ENCODE measurements at places on chromosomes 16 and 17.

DNA sequence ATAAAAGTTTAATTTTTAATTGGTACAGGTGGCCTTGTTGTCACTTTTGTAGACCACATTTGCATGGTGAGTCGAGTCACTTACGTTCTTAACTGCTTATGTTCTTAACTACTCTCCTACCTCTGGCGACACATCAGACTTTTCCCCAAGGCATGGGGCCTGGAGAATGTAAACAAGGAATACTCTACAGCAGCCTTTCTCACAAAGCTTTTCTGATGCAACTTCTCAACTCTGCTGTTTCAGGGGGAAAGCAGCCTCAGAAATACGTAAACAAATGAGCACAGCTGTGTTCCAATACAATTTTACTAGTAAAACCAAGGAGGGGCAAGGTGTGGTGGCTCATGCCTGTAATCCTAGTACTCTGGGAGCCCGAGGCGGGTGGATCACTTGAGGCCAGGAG is 6.9 kb downstream of the KARS1 start:
- no peak for DNase-seq

DNA sequence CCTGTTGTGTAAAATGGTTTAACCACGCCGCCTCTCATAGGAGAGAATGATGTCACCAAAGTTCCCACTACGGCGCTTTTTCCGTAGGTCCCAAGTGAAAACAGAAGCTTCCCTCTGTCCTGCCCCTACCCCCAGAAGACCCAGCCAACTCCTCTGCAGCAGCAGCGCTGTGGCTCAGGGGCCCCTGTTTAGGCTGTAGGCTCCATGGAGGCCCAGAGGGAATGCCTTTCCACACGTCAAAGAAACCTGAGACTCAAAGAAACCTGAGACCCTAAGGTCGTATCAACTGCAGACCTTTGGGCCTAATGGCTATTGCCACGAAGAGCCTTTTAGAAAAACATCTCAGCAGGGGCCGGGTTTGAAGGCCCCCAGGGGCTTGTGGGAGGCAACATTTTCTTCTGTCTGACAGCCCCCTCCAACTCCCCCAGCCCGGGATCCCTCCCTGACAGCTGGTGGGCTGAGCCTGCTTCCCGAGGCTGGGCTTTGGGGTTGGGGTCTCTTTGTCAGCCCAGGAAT is 43.1 kb upstream of the MEAK7 start:
- no peak for DNase-seq

- DNase-seq: peak; percentile 66
Measured at GRCh38 chr16:2512735-2513404, 882 bp upstream of the ATP6V0C start.

DNA sequence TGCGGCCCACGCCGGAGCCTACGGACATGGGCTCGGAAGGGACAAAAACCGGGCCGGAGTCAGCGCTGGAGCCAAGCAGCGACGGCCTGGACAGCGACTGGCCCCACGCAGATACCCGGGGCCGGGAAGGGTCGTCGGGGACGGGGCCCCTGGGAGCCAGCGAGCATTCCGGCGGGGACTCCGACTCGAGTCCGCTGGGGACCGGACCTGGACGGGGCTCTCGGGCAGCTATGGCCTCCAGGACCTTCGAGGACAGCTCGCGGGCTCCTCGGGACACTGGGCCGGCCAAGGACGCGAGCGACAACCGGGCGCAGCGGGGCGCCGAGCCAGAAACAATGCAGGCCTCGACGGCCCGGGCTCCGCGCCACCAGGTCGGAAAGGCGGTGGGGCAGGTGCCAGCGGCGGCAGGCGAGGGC is 1.0 kb downstream of the MYO15B start:
- DNase-seq: no peak

DNA sequence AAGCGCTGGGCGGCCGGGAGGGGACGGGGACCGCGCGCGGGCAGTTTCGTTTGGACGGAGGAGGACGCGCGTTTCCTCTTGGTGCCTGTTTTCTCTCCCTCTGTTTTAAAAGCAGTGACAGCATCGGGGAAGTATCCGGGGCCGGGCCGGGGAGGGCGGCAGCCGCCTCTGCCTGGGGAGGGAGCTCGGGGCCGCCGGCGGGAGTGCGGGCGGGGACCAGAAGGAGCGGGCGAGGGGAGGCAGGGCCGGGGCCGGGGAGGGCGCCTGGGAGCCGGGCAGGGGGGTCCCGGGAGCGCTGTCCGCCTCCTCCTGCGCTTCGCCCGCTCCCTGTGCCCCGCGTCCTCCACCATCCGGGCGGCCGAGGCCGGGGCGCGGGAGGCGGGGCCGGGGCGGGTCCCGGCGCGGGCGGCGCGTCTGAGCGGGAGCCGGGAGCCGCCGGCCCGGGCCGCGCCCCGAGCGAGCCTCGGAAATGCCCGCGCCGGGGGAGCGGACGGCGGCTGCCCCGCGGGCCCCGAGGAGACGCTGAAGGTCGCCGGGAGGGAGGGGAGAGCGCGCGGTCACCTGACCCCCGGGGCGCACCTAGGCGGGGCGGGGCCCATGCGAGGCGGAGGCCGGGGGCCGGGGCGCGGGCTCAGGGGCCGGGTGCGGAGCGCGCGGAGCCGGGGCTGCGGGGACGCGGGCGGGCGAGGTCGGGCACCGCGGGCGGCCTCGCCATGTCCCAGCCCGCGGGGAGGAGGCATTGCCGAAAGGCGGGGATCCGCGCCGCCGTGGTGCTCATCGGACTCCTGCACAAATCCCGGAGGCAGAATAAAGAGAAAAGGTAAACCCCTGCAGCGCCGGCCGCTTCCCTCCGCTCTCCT is 57.3 kb downstream of the RAP1GAP2 start:
- peak; percentile 20 for DNase-seq

DNA sequence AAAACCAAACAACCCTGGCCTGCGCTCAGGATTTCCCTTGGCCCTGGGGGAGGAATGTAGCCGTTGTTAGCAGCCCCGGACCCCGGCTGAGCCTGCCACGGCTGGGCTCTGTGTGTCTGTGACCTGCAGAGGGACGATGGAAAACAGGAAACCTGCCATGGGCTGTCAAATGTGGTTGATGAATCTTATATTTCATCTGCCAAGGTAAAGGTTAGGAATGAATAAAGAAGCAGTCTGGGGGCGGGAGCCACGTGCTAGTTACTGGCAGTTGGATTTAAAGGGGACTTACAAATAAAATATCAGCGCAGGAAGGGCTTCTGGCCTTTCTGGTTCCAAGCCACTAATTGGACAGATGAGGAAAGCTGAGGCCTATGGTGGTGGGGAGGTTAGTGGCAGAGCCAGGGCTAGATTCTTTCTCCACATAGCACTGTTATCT is at the start of gene KRT23:
TSS of gene KRT23 (minus strand) at position 263 of the 436 bp plus-strand sequence. CDS start 1,043 bp downstream, outside the sequence.
- DNase-seq: no peak

DNA sequence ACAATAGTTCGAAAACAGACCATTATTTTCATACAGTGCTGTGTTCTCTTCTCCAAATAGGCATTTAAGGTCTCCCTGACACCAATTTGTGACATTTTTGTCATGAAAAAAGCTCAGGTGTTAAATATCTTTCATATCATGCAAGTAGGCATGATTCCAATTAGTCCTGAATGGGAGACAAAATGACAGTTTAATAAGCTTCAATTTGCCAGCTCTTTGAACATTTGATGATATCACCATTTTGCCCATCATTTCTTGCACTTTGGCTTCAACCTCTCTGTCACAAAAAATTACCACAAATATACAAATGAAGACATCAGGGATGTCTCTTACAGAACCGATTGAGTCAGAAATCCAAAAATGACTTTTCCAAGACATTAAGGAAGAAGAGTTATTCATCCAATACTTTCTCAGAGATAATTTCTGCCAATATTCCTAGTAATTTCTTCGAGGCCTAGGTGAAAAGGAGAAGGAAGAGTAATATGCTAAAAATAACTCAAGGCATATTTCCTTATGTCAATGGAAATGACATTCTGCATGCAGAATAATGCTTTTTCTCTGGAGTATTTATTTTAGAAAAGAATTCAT is 298.1 kb downstream of the CEP112 start:
- DNase-seq: no peak

DNA sequence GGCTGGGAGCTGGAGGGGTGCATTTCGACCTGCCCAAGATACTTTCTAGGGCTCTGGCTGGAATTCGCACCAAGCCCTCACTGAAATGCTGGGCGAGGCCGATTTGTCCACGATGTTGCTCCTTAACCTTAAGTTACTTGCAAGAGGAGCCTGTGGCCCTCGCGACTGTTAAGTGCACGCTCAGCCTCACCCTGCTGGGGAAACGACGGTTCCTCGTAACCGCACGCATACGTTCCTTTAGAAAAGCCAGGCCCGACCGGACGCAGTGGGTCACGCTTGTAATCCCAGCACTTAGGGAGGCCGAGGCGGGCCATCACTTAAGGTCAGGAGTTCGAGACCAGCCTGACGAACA is 607 bp upstream of the NCOR1 start:
- DNase-seq: peak; percentile 98

DNA sequence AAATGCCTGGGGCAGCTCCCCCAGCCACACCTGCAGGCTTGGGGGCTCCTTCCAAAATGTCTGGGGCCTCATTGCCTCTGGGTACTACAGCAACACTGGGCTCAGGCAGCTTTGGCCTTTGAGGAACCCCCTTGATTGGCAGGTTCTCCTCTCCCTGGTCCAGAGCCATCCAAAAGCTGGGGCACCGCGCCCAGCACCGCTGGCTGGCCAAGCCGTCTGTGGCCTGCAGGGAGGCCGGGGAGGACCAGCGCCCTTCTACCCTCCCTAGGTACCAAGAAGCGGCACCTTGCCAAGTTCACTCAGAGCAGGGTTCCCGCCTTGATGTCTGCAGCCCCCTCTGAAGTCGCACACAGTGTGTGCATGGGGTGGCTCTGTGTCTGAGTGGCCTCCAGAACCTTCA is 30.1 kb downstream of the TIMM22 start:
- DNase-seq: no peak

DNA sequence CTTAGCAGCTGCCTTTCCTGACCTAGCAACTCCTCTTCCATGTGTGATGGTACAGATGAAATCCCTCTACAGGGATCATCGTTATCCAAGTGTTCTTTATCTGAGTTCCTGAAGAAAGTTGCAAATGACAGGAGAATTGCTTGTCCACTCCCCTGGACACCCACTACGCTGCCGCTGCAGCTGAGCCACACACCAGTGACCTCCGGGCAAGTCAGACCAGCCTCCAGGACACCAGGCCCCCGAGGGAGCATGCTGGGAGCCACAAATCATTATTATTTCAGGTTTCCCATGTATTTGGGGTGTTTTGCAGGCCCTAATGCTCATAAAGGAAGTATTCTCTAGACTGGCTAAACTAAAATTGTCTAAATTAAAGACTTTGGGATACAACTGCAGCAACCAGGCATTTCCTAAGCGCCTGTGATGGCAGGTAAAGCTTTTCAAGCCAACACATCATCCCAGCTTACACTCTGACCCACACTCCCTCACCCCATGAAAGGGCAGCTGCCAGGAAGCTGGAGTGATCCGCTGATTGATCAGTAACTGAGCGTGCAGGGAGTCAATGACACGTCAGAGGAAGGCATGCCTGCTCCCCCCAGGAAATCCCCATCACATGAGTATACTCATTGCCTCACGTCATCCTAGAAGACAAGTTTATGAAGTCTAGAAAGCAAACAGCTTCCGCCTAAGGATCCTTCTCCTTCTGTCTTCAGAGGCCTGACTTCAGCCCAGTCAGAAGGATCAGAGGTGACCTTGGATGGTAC is 14.4 kb downstream of the FA2H start:
- no peak for DNase-seq

- DNase-seq: peak; percentile 91
Measured at GRCh38 chr17:48148854-48149786, 41.6 kb downstream of the SNX11 start.

- DNase-seq: no peak
Measured at GRCh38 chr17:19339341-19339815, 23.1 kb downstream of the B9D1 start.

GRCh38 chr16:66493490-66494401 is 56.2 kb downstream of the TK2 start:
- DNase-seq: no peak

- DNase-seq: no peak
Measured at GRCh38 chr17:13204607-13205237, 186.9 kb upstream of the ELAC2 start.

GRCh38 chr16:85898521-85899442 is at the start of gene IRF8:
Gene IRF8, plus strand, starts transcription at chr16:85899162. Its CDS starts 3,854 bp downstream, at chr16:85903016.
- no peak for DNase-seq

DNA sequence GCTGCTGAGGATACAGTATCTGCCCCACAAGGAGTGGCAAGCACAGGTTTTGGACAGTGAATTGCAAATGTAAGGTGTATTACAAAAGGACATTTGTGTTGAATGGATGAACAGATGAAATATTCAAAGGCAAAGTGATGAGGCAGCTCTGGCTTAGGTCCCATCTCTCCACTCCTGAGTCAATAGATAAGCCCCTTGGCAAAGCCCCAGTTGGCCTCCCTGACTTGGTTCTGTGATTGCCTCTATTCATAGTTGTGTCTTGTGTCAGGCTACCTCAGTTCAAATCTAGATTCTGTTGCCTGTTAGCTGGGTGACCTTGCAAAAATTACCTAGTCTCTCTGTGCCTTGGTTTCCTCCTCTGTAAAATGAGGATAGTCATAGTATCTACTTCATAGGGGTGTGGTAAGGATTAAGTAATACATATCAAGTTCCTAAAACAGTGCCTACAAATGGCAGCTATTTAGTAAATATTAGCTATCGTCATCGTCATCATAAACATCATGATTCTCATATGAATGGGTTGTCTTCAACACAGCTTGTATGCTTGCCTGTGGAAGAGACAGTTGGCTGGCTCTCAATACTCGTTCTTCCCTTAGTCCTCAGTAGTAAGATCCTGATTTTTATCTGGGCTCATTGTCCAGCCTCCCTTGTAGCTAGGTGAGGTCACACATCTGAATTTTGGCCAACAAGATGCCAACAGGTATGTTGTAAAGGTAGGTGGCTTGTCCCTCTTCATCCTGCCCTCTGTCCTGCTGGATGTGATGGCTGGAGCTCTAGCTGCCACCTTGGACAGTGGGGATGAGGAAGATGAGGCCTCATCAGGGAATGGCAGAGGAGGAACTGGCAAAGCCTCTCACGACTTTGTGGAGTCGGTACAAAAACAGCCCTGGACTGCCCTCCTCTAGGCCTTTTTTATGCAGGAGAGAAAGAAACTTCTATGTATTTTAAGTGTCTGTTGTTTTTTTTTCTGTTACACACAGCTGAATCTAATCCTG is 2.1 kb upstream of the MFAP4 start:
- DNase-seq: no peak

GRCh38 chr16:27444015-27444414 is 42.0 kb downstream of the IL21R start:
- no peak for DNase-seq

DNA sequence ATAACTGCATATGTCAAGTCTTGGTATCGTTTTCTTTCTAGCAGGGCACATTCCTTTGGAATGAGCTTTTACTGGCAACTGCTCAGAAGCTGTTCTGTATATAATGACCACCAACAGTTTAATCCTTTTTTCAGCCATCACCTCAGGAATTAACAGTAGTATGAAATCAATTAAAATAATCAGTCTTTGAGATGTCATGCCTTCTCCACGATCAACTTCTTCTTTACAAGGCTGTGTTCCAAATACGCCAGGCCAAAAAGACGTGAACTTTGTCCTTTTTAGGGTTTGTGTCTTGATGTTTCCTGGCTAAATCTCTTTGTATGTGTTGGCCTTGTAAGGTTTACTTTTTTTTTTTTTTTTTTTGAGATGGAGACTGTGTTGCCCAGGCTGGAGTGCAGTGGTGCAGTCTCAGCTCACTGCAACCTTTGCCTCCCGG is 54.9 kb downstream of the ABCC1 start:
- DNase-seq: no peak

GRCh38 chr17:39563476-39563875 is 44.2 kb downstream of the NEUROD2 start:
- no peak for DNase-seq

- no peak for DNase-seq
Measured at GRCh38 chr17:11105141-11105540, 135.9 kb upstream of the SHISA6 start.

- peak; percentile 62 for DNase-seq
Measured at GRCh38 chr17:50149417-50150353, 792 bp downstream of the PPP1R9B start.

Data from SHP77 (cell line).